Ovary (tissue), 10 donors: ENCODE measurements at places on chromosomes 13 and 19.

- H3K27me3 ChIP-seq, result no peaks in the 10 kb centered on the region
- peak within 1 kb of the TSS; percentile 18 for H3K4me3 ChIP-seq
- H3K4me1 ChIP-seq, result peaks cover 5% of the 10 kb centered on the region
- peak; percentile 81 for DNase-seq
- no peaks in the 10 kb centered on the region for H3K36me3 ChIP-seq
These were observed at the start of gene PNMA8B for GRCh38 chr19:46495786-46496099. Gene PNMA8B (minus strand): TSS chr19:46495867. CDS start chr19:46495465, 402 bp downstream.

GRCh38 chr13:53343361-53343744 lies 314.7 kb downstream of the OLFM4 start:
- no peaks in the 10 kb centered on the region for H3K4me1 ChIP-seq
- H3K36me3 ChIP-seq, result no peaks in the 10 kb centered on the region
- H3K4me3 ChIP-seq, result no peak overlapping the region
- H3K27me3 ChIP-seq, result no peaks in the 10 kb centered on the region
- H3K27ac ChIP-seq, result no peak overlapping the region
- DNase-seq, result no peak

DNA sequence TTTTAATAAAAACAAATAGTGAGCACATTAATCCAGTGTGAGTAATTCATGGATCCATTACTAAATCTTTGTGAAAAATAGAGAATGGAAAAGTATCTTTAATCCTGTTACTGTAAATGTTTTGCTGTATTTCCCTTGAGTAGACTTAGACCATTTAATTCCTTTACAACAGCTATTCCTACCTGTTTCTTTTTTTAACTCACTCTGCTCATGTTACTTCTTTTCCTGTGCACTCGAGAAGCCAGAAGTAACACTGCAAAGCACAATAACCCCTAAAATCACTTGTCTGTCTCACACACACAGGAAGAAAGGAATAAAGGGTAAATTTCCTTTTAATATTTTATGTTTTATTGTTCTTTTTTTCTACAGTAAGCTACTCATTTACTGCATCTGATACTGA lies 244.3 kb downstream of the SHISA2 start:
- no peaks in the 10 kb centered on the region for H3K27me3 ChIP-seq
- H3K4me1 ChIP-seq, result no peaks in the 10 kb centered on the region
- H3K4me3 ChIP-seq, result no peak overlapping the region
- DNase-seq, result no peak

GRCh38 chr19:35988824-35989223 lies 6.2 kb upstream of the SDHAF1 start:
- no peak overlapping the region for H3K4me3 ChIP-seq
- no peak for DNase-seq
- no peaks in the 10 kb centered on the region for H3K27me3 ChIP-seq
- no peak overlapping the region for H3K27ac ChIP-seq

DNA sequence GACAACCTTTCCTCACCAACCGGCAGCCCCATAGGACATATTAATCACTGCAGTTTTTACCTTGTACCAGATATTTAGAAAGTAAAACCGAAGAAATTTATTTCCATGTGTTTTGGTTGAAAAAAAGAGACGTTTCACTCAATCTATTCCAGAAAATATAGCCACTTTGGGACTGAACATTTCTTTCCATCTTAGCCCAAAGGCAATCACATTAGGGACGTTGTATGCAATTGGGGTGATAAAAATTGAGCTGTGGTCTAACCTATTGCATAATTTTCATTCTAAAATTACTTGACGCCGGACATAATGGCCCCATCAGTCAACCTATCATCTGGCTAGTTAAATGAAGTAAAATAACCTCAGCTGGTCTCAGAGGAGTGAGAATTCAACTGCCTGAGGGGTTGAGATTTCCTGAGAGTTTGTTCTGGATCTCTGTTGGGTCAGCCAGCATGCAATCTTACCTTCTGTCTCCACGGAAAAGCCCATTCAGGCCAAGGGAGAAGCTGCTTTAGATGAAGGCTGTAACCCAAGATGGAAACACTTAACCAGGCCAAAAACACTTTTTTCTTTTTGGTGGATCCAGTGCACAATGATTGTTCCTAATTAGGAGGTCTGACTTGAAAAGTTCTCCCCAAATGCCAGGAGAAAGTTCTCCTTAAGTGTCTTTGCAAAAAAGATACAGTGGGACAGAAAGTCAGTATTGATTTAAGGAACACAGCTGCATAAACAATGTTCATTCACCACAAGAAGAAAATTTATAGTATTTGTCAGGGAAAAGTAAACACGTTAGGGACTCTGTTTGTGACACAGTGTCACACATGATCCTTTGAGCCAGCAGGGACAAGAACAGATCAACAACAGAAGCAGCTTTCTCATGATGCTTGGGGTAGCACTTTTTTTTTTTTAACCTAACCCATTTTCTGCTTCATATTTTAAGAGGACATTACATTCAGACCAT lies 34.1 kb downstream of the DLEU7 start:
- H3K4me1 ChIP-seq, result no peaks in the 10 kb centered on the region
- no peak overlapping the region for H3K27ac ChIP-seq
- H3K36me3 ChIP-seq, result no peaks in the 10 kb centered on the region
- no peak for DNase-seq
- H3K27me3 ChIP-seq, result no peaks in the 10 kb centered on the region
- no peak overlapping the region for H3K4me3 ChIP-seq

DNA sequence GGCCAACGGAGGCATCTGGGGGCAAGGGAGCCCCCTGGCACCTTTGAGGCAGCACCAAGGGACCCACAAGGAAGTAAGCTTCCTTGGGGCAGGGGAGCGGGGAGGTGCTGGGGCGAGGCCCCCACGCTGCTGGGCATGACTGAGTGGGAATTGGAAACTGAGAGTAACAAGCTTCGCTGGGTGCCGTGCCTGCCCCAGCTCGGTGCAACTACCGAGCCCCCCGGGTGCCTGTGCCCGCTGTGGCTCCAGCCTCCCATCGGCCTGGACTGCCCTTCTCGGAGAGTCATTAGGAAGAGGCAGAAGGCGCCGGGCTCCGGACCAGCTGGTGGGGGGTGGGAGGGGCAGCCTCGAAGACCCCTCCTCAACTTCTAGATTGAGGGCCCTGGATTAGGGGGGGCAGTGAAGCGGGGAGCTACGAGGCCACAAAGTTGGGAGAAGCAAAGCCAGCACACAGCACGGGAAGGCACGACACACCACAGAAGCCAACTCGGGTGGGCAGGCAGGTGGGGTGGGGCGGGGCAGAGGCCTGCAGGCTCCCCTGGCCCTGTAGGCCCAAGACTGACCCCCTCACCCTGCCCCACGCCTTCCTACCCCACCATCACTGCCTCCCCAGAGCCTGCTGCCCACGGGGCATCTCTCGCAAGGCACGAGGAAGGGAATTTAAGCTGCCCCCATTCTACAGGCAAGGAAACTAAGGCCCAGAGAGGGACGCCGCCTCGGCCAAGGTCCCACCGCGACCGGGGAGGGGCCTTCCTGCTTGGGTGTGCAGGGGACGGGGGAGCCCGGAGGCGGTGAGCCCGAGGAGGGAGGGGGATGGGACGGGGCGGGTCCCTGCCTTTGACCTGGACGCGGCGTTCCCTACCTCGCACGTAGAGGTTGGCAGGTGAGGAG lies 83.2 kb downstream of the PTPRS start:
- H3K27me3 ChIP-seq, result no peaks in the 10 kb centered on the region
- H3K36me3 ChIP-seq, result peaks cover 3% of the 10 kb centered on the region
- no peak overlapping the region for H3K4me3 ChIP-seq
- H3K27ac ChIP-seq, result no peak overlapping the region
- DNase-seq, result no peak
- no peaks in the 10 kb centered on the region for H3K4me1 ChIP-seq

- no peak overlapping the region for H3K4me3 ChIP-seq
- H3K36me3 ChIP-seq, result no peaks in the 10 kb centered on the region
- peaks cover 26% of the 10 kb centered on the region for H3K4me1 ChIP-seq
- no peak overlapping the region for H3K27ac ChIP-seq
- H3K27me3 ChIP-seq, result no peaks in the 10 kb centered on the region
- DNase-seq, result no peak
These were observed 9.7 kb downstream of the CCDC97 start for GRCh38 chr19:41319500-41320184.

GRCh38 chr13:41246969-41247680 lies 16.3 kb downstream of the MTRF1 start:
- no peaks in the 10 kb centered on the region for H3K36me3 ChIP-seq
- no peak overlapping the region for H3K27ac ChIP-seq
- H3K4me1 ChIP-seq, result no peaks in the 10 kb centered on the region
- H3K27me3 ChIP-seq, result no peaks in the 10 kb centered on the region

DNA sequence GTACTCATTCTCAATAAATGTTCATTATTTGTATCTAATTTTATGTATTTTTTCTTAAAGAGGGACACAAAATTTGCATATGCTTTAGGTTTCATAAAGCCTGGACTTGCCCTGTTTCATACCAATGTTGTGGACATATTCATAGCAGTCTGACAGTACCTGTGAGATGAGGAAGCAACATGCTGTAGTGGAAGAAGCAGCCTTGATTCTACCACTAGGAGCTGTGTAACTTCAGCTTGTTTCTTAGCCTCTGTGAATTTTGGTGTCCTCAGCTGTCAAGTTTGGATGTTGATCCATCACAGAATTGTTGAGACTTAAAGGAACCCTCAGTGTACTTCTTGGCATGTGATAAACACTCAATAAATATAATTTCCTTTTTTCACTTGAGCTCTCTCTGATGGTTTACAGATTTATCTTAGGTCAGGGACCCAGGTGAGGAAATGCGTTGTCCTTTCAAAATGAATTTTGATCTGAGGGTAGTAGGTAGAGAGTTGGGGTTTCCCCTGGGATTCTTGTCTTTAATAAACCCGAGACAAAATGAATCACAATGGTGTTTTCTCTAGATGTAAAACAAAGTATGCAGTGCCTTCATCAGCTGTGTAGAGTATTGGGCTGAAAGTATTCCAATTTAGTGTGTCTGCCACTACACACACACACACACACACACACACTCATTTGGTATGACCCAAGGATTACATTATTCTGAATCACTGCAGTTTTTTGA lies 152.1 kb downstream of the KCNRG start:
- H3K27ac ChIP-seq, result no peak overlapping the region
- H3K4me1 ChIP-seq, result no peaks in the 10 kb centered on the region
- H3K4me3 ChIP-seq, result no peak overlapping the region
- no peaks in the 10 kb centered on the region for H3K27me3 ChIP-seq
- H3K36me3 ChIP-seq, result no peaks in the 10 kb centered on the region
- no peak for DNase-seq
